ENCODE measurements at places on chromosomes 4 and X.

DNA sequence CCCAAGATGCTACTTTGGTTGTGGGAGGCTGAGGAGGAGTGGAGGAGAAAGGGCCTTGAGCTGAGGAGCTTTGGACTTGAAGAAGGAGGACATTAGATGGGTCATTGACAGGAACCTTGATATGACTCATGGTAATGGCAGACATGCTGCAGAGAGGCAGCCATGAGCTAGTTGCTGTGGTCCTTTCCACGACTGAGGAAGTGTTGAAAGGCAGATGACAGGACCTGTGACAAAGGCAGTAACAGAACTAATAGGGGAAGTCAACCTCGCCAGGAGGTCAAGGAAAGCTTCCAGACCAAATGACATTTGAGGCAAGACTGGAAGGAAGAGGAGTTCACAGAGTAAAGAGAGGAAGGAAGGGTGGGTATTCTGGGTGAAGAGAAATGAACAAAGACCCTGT is 7.6 kb upstream of the XPNPEP2 start:
- no peak for DNase-seq

- DNase-seq = peak; percentile 57
Observed at GRCh38 chr4:3044870-3045819, 29.2 kb downstream of the HTT-AS start.

- DNase-seq = no peak
Observed at GRCh38 chrX:146449243-146449642, 360.3 kb upstream of the CXorf51B start.

GRCh38 chr4:173517781-173518424 is 12.1 kb downstream of the HAND2 start:
- DNase-seq = no peak

DNA sequence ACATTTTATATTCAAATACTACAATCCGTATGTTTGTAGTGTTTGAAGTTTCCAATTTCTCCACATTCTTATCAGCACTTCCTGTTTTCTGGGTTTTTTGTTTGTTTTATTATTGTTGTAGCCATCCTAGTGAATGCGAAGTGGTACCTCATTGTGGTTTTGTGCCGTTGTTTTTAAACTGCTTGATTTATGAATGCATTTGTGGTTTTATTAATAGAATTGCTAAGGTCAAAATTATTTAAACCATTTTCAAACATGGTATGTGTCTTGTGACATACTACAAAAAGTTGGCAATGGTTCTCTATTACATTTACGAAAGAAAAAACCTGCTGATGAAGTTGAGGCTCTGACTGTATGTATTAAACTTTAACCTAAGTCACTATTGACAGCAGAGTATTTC is 780.0 kb upstream of the MAGEB2 start:
- no peak for DNase-seq

DNA sequence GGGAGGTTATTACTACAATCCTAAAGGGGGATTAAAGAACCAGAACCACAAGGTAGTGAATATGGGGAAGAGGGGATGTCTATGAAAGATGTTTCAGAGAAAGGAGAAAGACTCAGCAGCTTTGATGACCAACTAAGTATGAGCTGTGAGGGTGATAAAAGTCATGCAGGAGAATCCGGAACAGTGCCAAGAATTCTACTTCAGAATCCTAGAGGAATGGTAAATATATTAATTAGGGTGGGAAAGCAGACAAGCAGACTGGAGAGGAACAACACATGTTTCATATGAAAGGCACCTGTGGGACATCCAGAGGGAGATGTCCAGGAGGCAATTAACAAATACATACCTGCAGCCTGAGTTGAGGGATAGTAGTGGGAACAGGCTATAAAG is 642.2 kb upstream of the DIPK2B start:
- DNase-seq = no peak

DNA sequence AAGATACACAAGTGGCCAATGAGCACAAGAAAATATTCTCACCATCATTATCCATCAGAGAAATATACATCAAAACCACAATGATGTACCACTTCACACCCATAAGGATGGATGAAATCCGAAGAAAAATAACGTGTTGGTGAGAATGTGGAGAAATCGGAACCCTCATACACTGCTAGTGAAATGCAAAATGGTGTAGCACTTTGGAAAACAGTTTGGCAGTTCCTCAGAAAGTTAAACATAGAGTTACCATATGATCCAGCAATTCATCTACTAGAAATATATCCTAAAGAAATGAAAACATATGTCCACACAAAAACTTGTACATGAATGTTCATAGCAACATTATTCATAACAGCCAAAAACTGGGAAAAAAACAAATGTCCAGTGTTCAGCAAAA is 18.5 kb upstream of the APBB2 start:
- no peak for DNase-seq

DNA sequence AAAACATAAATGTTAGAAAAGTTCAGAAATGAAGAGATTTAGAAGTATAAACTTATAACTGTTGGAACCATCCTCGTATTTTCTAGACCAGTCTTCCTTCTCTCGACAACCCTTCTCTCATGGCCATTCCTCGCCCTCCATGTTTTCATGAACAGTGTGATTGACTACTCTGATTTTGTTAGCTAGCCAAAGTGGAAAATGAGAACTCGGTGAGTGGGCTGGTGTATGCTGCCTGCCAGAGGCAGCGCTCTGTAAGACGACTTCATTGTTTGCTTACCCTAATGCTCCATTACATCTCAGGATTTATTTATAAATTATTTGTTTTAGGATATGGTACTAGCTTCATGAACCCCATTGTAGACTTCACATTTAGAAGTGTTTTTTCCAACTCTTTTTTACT is 153.0 kb downstream of the CBR4 start:
- DNase-seq = no peak

DNA sequence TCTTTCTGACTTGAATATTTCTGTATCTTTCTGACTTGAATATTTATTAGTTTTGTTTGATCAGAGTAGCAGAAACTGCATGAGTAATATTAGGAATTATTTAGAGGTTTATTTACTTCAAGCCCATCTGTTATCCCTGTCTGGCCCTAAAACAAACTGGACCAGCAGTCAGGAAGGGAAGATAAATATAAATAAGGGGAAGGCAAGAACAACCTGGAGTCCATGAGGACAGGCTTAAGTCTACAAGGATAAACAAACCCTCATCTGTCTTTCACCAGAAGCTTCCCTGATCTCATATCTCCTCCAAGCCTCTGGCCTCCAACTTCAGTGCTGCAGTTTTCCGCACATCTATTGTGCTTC is 524.9 kb downstream of the CENPC start:
- no peak for DNase-seq

DNA sequence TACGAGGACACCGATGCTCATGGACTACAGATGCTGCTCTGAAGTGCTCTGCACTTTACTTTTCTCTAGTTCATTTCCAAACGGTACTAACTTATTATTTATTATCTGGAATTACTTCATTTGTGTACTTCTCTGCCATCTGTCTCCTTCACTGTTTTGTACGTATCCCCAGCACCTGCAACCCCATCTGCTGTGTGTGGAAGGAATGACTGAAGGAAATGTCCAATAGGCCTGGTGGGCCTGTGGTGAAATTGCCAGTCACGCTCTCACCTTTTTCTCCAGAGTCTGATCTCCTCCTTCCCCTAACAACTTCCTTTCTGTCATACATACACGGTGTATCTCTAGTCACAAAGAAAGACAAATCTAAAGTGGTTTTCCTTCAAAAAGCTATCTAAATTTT is 12.9 kb downstream of the TMEM154 start:
- DNase-seq = no peak

- DNase-seq = no peak
Observed at GRCh38 chr4:57462843-57463242, 352.7 kb upstream of the IGFBP7 start.

DNA sequence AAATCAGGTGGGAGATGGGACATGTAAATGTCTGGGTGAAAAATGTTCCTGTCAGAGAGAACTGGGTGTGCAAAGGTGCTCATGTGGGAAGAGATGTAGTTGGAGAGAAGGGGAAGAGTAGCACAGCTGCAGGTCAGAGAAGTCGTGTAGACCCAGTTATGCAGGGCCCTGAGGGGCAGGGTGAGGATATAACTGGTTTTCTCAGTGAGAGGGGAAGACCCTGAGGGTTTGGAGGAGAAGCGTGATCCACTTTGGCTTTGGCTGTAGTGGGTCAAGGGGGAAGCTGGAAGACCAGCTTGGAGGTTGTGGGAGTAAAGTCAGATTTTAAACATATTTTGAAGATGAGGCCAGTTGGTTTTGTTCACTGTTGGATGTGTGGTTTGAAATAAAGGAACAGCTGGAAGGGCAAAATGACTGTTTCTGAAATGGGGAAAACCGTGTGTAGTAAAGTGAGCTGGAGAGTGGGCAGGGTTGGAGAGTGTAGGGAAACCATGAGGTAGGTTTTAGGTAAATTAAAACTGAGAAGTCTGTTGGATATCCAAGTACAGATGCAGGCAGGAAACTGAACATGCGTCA is 44.2 kb downstream of the NAP1L5 start:
- no peak for DNase-seq

- no peak for DNase-seq
Observed at GRCh38 chr4:7138223-7139166, 53.8 kb upstream of the SORCS2 start.

- no peak for DNase-seq
Observed at GRCh38 chr4:4860600-4861389, 1.3 kb downstream of the MSX1 start.

DNA sequence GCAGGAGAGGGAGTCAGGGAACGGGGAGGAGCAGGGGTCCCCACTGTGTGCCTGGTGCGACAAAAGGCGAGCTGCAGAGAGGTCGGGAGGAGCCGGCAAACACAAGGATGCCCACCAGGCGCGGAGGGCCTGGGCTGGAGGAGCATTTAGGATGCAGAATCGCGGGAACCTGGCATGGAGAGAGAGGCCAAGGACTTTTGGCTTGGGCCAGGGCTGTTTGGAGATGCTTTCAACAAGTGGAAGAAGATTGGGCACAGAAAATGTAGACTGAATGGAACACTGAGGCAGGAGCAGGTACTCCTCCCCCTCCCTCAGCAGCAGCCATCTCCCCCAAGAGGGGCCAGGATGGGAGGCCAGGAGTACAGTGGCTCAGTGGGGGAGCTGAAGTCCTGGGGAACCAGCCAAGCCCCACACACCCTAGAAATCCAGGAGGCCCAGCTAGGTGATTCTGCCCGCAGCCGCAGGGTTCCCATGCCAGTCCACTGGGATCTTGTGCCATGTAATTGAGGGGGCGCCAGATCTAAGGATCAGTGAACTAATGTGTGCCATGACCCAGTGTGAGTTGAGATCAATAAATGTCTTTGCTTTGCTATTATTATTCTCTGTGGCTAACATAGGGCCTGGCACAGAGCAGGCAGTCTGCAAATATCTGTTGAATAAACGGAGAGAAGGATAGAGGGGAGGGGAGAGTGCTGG is 1.1 kb upstream of the ABLIM2 start:
- no peak for DNase-seq

- no peak for DNase-seq
Observed at GRCh38 chrX:43728966-43729365, 72.9 kb downstream of the MAOA start.

DNA sequence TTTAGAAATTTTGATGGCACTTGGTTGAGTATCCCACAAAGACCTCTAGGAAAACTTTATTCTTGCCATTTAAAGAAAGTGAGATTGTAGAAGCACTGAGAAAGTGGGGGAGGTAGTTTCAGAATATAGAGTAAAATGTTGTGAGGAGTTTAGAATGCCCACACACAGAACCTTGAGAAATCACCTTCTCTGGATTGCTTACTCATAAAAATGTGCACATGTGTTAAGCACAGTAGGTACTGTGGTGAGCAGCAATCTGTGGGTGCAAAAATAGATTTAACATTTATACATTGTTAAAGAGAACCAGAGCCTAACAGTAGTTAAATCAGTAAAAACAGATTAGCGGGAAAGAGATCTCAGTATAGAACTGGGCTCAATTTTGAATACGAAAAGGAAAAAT is 201.2 kb upstream of the NWD2 start:
- DNase-seq = no peak

DNA sequence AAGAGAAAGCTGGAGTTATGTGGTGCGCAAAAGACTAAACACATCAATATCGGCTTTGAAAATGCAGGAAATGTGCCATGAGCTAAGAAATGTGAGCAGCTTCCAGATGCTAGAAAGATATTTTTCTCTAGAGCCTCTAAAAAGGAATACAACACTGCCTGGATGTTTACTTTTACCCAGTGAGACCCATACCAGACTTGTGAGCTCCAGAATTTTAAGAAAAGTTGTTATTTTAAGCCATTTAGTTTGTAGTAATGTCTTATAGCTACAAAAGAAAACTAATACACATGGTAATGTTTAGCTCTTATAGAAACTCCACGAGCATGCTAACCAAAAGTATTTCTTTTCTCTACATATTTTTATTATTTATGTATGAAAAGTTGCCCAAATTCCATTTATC is 1389.4 kb downstream of the C4orf33 start:
- no peak for DNase-seq

DNA sequence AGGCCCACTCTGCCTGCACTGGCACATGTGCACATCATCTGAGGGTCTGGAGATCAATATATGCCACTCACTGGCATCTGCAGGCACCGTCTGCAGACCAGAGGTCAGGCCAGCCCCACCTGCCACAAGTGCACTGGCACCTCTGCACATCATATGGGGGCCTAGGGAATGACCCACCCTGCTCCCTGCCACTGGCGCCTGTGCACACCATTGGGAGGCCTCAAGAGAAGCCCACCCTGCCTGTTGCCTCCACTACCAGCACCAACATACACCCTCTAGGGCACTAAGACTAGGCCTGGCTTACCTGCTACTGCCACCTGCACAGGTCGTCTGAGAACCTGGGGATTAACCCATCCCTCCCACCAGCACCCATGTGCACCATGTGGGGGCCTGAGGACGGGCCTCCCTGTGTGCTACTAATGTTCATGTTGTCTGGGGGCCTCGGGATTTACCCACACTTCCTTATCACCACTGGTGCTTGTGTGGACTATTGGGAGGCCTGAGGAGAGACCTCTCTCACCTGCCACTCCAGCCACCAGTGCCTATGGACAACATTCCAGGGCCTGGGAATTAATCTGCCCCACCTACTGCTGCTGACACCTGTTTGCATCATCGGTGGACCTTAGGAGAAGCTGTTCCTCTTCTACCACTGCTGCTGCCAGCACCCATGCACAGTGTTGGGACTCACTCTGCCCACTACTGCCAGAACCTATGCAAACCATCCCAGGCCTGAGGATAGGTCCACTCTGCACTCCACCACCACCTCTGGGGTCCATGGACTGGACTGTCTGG is 113.7 kb downstream of the REELD1 start:
- no peak for DNase-seq

DNA sequence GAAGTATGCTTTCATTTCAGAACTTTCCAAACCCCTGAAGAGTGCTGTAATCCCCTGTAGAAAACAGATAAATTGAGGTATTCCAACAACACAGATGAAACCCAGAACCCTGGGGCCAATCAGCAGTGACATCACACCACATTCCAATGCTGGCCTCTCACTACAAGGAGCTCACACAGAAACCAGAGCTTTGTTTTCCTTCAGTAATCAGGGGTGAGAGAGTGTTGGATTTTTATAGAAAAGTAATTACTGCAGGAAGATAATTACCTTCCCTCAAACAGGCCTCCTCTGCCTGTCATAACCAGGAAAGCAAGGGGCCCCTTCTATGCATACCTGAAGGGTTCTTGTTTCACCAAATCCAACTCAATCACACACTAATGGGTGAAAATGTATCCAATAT is 246.2 kb downstream of the SCFD2 start:
- no peak for DNase-seq

- DNase-seq = no peak
Observed at GRCh38 chr4:123812066-123812390, 415.4 kb downstream of the SPRY1 start.

Data from T follicular helper cell (primary cell).